CD4-positive, alpha-beta T cell treated with Interleukin-2 at 100 ng/mL for 4 hours (primary cell): ENCODE measurements at places on chromosomes 2 and 18.

GRCh38 chr2:198273660-198274059 is 469.3 kb downstream of the PLCL1 start:
- no peak for DNase-seq

DNA sequence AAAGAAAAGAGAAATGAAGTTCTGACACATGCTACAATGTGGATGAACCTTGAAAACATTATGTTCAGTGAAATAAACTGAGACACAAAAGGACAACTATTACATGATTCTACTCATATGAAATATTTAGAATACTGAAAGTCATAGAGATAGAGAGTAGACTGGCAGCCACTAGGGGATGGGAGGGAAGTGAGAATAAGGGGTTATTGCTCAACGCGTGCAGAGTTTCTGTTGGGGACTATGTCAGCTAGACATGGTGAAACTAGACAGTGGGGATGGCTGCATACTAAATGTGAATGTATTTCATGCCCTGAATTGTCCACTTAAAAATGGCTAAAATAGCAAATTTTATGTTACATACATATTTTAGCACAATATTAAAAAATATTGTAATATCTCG is 108.7 kb upstream of the ATL2 start:
- DNase-seq = no peak

DNA sequence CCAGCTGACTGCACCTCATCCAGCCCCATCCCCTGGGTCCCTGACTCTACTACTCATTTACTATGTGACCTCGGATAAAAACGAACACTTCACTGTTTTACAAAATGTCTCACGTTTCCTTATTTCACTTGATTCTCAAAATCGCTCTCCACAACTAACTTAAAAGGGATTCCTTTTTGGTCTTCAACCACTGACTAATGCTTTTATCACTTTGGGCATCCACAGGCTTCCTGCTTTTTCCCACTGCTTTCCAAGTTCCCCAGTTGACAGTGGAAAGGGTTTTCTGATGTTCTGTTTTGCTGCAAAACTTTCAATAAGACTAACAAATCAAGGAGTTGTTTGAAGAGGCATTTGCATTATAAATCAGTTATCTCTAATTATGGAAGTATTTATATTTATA is 24.1 kb downstream of the EIF2AK3 start:
- DNase-seq = no peak

GRCh38 chr2:71863396-71863795 is 284.3 kb downstream of the CYP26B1 start:
- no peak for DNase-seq

GRCh38 chr2:187962538-187962937 is 329.1 kb upstream of the GULP1 start:
- no peak for DNase-seq

DNA sequence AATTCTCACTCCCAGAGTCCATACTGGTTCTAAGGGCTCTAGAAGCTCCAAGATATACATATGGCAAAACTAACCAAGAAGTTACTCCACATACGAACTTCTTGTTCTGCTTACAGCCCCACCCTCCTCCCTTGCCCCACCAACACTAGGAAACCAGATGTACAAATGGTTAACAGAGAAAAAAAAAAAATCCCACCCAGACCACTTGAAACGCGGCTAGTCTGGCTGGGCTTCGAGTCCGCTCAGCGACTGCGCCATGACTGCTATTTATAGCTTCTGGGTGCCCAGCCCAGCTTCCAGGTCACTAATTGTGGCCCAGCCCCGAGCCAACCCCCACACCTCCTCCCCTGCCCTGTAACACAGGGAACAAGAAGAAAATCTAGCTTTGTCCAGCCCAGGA is 47.0 kb upstream of the IHH start:
- no peak for DNase-seq

DNA sequence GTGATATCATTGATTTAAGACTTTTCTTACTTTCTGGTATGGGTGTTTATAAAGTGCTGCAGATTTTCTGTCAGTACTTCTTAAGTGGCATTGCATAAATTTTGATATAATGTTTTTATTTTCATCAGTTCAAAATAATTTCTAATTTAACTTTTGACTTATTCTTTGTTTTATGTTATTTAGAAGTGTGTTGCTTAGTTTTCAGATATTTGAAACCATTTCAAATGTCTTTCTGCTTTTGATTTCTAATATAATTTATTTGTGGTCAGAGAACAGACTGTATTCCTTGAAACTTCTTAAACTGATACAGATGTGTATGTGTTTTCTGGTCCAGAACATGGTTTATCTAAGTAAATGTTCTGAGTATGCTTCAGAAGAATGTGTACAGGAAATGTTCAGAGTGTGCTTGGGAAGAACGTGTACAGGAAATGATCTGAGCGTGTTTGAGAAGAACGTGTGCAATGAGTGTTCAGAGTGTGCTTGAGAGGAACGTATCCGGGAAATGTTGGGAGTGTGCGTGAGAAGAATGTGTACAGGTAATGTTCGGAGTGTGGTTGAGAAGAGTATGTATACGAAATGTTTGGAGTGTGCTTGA is 265.7 kb upstream of the HS6ST1 start:
- DNase-seq = no peak

- DNase-seq = no peak
Measured at GRCh38 chr18:78807668-78808067, 171.9 kb upstream of the SALL3 start.
